NCI-H1417 treated with DMSO at 0.1 percent for 48 hours (cell line): ENCODE measurements at places on chromosomes 13 and 19.

GRCh38 chr19:24057144-24057543, 29.8 kb upstream of the ZNF254 start:
- DNase-seq: no peak

- no peak for DNase-seq
These were observed 17.8 kb downstream of the POU2F2 start for GRCh38 chr19:42114412-42114811.

GRCh38 chr13:60838581-60838980, 441.6 kb downstream of the TDRD3 start:
- no peak for DNase-seq

GRCh38 chr13:84653915-84654534, 771.8 kb upstream of the SLITRK1 start:
- DNase-seq: no peak

DNA sequence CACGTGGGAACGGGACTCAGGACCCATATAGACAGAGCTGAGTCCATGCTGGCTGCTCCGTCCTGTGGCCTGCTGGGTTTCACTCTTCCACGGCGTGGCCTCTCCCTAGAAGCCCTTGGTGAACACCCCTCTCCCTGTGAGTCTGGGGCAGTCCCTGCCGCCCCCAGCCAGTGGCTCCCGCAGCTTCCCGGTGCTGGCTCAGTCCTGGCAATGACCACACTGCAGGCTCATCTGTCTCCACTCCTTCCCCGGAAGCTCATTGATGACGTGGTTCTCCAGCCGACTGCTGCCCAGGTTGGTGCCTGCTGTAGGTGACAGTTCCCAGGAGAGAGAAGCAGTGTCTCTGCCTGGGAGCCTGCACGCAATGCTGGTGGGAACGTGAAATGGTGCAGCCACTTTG, 2.1 kb upstream of the TEX29 start:
- DNase-seq: no peak

DNA sequence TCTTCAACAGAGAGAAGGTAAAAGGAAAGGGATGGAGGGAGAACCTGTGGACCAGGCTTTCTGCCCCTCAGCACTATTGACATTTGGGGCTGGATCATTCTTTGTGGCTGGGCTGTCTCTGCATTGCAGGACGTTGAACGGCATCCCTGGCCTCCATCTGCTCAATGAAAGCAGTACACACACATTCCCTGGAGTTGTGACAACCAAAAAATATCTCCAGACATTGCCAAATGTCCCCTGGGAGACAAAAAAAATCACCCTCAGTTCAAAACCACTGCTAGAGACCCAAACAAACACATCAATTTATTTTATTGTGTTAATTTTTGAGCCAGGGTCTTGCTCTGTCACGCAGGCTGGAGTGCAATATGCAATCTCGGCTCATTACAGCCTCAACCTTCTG, 43.3 kb downstream of the INSR start:
- no peak for DNase-seq

DNA sequence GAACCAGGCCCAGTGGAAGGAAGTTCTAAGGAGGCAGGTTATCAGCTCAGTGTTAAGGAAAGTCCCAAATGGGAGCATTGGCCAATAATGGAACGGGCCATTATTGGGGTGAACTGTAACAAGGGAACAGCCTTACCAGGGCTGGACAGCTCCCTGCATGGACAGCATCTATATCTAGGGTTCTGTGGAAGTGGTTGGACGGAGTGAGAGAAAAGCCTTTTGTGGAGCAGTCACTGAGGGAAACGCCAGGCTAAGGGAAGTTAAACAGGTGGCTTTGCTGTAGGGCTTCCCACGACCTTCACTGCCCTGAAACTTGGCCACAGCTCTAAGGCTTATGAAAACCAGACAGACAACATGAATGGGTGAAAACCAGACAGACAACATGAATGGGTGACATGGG, 17.0 kb downstream of the POU2F2 start:
- no peak for DNase-seq

DNA sequence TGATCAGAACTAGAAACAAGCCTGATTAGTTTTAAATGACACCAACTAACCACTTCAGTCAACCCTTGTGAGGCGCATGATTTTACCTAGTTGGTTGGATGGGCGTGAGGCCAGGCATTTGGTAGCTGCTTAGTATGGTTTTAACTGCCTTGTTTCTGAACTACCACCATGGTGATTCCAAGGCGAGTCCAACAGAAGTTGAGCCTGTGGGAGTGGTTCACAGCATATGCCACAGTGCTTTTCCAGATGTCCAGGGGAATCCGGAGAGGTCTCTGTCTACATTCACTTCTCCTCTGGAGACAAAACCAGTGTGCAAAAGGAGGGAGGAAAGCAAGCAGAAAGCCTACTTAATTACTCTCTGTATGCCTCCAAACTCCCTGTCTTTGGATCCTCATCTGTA, 524.1 kb downstream of the GPC6 start:
- no peak for DNase-seq

DNA sequence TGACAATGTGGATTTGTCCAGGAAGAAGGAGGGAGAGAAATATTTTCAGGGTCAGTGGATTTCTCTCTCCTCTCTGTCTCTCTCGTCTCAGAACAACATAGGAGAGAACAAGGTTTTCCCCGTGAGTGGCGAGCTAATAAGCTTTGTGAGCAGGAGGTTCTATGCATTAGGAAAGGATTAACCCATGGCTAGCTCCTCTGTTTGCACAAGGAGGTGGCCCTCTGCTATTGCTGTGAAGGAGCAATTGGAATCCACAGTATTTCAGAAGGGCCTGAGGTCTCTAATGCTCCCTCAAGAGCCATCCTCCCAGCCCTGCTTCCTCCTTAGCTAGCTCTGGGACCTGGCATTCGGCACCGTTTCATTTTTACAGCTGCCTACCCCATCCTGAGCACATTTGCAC, 288.9 kb upstream of the MAB21L1 start:
- no peak for DNase-seq

GRCh38 chr13:44151474-44151873, 222.2 kb upstream of the SERP2 start:
- DNase-seq: no peak

- DNase-seq: no peak
These were observed 14.8 kb downstream of the FSD1 start for GRCh38 chr19:4319067-4319718.

DNA sequence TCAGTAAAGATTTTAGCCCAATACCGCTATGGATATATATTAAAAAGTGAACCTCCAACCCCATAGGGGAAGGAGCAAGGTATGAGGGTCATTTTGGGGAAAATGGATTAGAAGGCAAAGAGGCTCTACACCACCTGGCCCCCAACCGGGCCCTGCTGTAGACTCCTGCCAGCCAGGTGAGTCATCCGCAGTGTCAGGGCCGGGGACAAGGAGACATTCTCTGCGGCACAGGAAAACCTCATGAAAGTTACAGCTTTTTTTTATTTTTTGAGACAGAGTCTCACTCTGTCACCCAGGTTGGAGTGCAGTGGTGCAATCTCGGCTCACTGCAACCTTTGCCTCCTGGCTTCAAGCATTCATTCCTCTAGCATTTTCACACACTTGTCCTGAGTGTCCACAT, 32.0 kb downstream of the ZFR2 start:
- DNase-seq: no peak

GRCh38 chr19:32876919-32877285, 7.3 kb upstream of the SLC7A9 start:
- DNase-seq: no peak

GRCh38 chr13:36242761-36243160, 28.4 kb upstream of the SOHLH2 start:
- DNase-seq: no peak

- DNase-seq: no peak
These were observed 3.0 kb upstream of the RASL11A start for GRCh38 chr13:27267596-27267995.

- no peak for DNase-seq
These were observed 109.5 kb downstream of the TM9SF2 start for GRCh38 chr13:99610702-99611289.

DNA sequence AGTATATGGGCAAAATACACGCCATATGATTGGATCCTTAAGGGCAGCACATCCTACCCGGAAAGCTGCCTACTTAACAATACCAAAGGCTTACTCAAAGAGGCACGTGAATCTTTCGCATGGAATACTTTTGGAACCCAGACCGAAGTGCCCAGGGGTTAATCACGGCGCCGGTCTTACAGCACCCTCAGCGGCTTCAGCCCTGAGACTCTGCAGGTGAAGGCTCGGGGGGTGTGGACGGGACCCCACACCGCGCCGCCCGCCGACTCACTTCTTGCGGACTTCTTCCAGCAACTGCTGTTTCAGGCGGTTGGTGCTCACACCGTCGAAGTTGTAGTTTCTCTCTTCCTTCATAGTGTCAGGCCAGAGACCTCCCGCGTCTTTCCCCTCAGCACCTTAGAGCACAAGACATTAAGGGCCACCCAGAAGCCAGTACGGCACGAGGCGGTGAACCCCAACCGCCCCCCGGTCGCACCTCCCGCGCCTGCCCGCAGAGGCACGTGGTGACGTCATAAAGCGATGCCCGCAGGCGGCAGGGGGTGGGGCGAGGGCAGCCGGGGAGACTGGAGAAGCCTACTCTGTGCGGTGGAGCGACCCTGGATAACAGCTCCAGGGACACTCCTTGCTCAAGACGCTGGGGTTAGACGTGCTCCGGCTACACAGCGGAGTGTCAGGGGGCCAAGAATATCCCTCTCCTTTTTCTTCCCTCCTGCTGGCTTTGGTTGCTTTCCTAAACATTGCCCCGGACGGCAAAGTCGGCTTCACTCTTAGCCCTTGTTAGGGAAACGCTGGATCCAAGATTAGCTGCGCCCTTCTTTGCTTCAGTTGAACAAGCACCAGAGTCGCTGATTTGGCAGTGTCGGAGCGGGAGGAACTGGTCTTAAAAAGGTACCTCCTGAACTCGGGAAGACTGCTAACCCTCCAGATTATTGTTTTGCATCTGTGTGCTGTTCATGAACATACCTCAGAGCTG, at the start of gene CCDC169:
TSS of gene CCDC169 (minus strand) at position 449 of the 973 bp plus-strand sequence. CDS start at position 354, 95 bp downstream.
- no peak for DNase-seq

DNA sequence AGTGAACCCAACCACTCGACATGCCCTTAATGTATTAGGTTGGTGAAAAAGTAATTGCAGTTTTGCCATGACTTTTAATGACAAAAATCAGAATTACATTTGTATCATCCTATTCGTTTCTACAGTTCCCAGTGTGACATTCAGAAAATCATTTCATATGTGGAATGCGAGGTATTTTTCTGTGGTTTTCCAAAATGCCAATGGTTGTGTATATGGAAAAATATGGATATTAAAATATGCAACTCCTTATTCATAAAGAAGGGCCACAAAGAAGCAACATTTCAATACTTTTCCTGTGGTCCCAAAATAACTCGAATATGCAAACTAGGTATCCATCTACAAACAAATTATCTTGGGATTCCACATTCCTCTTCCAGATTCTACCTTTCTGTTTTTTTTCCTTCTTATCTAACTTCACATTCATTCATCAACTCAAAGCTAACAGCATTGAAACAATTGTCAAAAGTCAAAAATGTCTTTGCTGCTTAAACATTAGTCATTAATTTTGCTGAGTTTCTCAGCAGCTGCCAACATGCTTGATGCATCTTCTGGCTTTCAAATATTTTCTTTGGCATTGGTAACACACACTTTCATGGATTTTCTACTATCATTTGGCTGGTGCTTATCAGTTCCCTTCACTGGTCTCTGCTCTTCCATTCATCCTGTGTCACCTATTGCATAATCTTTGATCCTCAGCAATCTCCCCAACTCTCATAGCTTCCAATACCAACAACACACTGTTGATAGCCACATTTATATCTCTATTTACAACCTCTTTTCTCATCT, 1445.4 kb downstream of the EFNB2 start:
- no peak for DNase-seq
